ENCODE measurements at places on chromosomes 5 and 9. TPM values are rescaled to one million over a fixed set of nuclear protein-coding genes. Genes with fewer than 3 reads are reported as not detected.

Gene OSMR
- total RNA-seq: 30.3 TPM

- peaks cover 25% of the 10 kb centered on the region for H3K27me3 ChIP-seq
- DNase-seq: no peak
- peak overlapping the region; percentile 93 for H3K4me3 ChIP-seq
- H3K36me3 ChIP-seq: no peaks in the 10 kb centered on the region
These were observed 1.3 kb downstream of the BRD3 start for GRCh38 chr9:134066526-134066912.

- no peaks in the 10 kb centered on the region for H3K4me1 ChIP-seq
- no peak overlapping the region for H3K4me3 ChIP-seq
- no peak overlapping the region for H3K27ac ChIP-seq
These were observed 525.6 kb downstream of the PDE4D start for GRCh38 chr5:59367791-59368394.

DNA sequence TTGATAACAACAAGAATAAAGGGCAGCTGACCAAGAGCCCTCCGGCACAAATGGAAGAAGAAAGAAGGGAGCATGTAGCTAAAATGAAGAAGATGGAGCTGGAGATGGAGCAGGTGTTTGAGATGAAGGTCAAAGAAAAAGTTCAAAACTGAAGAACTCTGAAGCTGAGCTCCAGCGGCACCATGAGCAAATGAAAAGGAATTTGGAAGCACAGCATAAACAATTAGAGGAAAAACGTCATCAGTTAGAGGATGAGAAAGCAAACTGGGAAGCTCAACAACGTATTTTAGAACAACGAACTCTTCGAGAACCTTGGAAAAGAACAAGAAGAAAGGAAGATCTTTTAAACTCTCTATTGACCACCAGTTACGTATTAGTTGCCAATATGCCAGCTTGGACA, 100.9 kb downstream of the GABBR2 start:
- DNase-seq: peak; percentile 65
- peak overlapping the region; percentile 62 for H3K4me3 ChIP-seq
- H3K4me1 ChIP-seq: peaks cover 30% of the 10 kb centered on the region
- no peaks in the 10 kb centered on the region for H3K36me3 ChIP-seq
- H3K27ac ChIP-seq: peak overlapping the region; percentile 84

DNA sequence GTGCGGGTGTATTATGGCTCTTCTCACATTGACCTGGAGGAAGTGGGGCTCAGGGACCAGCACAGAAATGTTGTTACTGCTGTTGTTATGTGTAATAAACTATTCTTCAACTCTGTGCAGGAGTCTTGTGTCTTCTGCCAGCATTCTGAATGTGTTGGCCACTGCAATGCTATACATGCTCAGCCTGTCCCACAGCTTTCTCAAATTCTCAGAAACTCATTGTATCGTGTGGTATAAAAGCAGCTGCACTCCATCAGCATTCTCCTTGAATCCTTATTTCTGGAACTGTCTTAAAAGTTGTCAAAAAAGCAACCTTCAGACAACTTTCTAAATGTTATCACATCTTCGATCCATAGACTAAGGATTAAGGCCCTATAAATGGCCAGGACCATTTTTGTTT, 72.0 kb downstream of the ZNF474 start:
- H3K27ac ChIP-seq: no peak overlapping the region
- H3K4me3 ChIP-seq: no peak overlapping the region
- peaks cover 9% of the 10 kb centered on the region for H3K27me3 ChIP-seq
- no peaks in the 10 kb centered on the region for H3K4me1 ChIP-seq
- no peaks in the 10 kb centered on the region for H3K36me3 ChIP-seq

DNA sequence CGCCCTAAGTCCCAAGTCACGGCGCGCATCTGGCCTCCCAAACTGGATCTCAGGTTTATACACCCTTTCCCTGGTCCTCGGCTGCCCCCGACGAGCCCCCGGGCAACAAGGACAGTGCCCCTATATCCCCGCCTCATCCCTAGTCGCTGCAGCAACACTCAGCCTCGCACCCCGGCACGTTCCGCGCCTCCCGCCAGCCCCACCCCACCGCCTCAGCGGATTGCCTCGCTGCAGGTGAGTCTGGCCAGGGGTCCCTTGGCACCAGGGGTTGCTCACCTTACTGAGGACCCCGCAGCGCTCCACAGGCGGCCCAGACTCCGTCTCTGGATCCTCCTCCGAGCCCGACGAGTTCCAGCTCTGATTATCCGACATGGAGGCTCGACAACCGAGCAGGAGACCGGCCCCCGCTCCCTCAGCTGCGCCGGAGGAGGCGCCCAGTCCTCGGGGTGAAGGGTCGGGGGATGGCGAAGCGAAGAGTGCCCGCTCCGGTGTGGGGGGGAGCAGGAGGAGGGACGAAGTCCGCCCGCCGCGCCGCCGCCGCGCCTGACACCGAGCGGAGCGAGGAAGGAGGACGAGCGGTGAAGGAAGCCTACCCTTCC, 494 bp downstream of the CERT1 start:
- DNase-seq: no peak
- H3K36me3 ChIP-seq: peaks cover 13% of the 10 kb centered on the region
- H3K4me1 ChIP-seq: peaks cover 51% of the 10 kb centered on the region
- 0 out of 2 replicates have a peak, but pooled peaks cover 2% of the 10 kb centered on the region for H3K27me3 ChIP-seq
